ENCODE measurements at places on chromosomes 6 and 20.

DNA sequence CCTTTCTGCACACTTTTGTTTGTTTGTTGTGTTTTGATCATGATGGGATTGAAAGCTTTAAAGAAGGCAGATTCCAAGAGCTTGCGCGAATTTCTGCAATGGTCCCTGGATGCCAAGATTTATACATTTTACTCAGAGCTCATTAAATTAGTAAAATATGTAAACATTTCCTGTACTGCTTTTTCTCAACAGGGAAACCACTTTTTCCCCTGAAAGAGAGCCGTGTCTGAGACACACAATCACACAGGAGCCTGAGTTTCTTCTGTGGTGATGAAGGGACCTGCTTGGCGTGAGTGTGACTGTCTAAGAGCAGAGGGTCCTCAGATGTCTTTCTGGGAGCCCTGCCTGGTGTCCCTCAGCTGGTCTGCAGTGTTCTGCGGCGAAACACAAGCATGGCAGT is 12.1 kb upstream of the TAGAP start:
- DNase-seq, result no peak

DNA sequence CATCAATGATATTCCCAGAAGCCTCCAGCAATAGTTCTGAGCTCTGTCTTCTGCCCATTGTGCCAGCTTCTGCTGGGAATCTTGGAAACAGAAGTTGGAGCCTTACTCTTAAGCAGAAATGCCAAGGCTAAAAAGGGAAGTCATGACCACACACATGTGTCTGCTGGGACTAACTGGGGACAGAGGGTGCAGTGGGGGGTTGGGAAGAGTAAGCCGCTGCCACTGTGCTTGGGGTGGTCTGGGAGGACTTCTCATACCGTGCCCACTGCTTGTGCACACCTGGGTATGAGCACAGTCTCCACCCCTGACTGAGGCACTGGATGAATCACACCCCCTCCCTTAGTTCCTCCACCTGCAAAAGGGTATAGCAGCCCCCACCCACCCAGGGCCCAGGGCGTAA is 90.7 kb downstream of the CDC5L start:
- no peak for DNase-seq

GRCh38 chr6:10528158-10528981 is 7.2 kb downstream of the GCNT2 start:
- DNase-seq, result no peak

DNA sequence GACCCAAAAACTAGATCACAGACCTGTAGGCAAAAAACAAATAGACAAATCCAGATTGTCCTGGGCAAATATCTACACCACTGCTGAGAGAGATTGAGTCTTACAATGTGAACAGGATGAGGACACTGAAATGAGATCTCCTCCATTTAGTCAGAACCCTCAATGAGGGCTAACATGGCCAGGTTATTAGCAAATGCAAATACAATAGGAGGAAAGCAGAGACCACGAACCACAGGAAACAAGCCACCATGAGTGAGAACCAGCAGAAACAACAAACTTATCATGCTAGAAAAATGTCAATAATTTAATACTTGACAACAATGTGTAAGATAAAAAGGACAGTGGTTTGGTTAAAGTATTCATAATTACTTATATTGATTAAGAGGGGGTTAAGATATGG is 162.8 kb downstream of the SYNE1 start:
- DNase-seq, result no peak

GRCh38 chr20:47521059-47521808 is 19.5 kb downstream of the NCOA3 start:
- no peak for DNase-seq

DNA sequence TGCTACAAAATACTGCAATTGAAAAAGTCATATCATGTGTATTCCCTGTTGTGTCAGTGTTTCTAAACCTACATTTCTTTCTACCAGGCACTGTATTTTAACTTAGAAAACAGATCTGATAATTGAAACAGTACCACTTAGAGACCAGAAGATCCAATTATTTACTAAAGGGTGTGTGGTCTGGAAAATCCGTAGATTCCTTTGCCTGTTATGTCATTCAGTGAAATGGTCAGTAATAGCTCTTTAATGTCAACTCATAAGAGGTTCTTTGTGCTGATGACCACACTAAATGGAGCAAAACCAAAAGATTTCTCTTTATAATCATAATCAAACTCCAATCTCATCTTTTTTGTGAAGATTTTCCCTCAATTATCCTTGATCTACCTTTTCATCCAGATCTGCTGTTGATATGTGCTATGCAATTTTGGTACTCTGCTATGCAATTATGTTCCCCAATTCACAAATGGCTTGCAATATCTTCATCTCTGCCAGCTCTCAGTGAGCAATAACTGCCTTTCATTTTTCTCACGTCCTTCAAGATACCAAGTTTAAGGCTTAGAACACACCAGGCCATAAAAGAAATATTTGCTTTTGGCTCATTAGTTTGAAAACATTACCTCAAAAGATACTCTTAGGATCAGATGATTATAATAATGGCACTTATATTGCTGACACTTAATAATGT is 165.5 kb downstream of the MOXD1 start:
- no peak for DNase-seq

- no peak for DNase-seq
These were observed 295.4 kb downstream of the ZNF217 start for GRCh38 chr20:53298260-53298659.

- DNase-seq, result no peak
These were observed 293.0 kb downstream of the PHF3 start for GRCh38 chr6:63928613-63929012.

DNA sequence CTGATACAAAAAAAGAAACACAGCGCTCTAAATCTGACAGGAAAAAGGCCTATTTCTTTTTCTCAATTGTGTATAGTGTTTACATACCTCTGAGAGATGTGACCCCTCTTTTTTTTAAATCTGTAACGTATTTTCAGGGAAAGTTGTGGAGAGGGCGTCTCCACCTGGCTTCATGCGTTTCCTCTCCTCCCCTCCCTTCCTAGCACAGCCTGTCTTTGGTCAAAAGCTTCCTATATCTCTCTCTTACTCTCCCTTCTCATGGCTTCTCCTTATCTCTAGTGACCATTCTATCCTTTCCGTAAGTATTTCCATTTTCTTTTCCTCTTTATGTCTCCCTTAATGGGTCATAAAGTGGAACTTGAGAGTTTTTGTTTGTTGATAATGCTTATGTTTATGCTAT is 458.9 kb downstream of the HACE1 start:
- no peak for DNase-seq

DNA sequence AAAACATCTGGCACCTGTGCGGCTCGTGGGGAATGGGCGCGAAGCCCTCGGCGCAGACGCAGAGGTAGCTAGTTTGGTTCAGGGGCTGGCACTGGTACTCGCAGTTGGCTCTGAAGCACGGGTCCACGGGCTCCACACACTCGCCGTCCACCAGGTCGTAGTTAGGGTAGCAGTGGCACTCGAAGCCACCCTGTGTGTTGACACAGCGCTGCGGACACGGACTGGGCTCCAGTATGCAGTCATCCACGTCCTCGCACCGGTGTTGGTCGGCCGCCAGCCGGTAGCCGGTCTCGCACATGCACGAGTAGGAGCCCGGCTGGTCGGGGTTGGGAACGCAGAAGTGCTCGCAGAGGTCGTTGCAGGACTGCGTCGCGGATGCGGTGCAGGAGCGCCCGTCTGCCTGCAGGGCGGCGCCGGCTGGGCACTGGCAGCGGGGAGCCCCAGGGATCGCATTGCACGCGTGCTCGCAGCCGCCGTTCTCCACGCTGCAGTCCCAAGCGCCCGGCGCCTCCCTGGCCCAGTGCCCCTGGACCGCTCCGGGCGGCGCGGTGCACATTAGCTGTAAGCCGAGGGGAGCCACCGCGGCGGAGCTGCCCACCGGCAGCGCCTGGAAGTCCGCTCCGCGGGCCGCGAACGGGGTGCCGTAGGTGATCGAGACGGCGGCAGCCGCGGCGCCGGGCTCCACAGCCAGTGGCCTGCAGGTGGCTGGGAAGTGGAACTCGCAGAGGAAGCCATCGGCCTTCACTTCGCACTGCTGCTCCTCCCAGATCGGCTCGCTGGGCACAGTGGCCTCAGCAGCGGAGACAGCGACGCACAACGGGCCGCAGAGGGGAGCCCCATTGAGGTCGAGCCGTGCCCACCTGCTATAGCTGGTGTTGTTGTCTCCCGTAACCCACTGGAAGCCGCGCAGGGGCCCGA is 930 bp downstream of the THBD start:
- DNase-seq, result no peak

DNA sequence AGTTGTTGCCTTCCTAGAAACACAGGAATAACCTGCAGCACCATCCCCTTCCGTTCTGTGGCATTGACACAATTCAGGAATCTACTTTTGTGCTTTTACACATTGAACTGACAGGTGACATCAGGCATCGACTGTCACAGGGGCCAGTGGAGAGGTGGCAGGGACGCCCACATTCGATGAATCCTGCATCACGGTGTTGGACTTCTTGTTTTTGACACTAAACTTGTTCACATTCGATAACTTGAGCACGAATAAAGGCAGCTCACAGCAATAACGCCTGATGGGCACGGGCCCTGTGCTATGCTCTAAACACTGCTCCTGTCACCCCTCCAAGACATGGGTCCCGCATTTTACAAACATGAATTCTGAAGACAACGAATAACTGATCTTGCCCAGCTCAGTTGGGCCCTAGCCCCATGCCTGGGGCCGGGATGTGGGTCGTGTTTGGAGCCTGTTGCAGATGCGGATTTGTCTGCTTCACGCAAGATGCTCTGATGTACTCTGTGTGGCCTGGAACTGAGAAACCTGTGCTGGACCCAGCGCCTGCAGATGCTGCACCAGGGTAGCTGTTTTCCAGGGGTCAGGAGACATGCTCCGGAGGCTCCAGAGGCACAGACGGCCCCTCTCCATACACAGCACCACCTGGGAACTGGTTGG is 75.7 kb downstream of the TTLL2 start:
- no peak for DNase-seq

DNA sequence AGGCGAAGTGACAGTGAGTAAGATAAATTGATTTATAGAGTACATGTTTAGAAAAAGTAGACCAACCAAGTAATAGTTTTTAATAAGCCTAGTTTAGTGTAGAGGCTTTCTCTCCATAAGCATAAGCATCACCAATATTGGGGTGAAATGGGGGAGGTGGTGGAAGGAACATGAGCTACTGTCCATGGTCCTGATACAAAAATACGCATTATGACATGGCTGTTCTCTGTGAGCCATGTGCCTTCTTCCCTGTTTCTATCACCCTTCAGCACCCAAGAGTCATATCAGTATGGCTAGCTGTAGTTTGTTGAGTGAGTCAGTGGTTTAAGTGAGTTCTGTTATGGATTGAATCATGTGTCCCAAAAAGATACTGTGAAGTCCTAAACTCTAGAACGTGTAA is 150.8 kb downstream of the EDN1 start:
- no peak for DNase-seq

- DNase-seq, result peak; percentile 93
These were observed 2.7 kb upstream of the C6orf62 start for GRCh38 chr6:24721461-24722215.

- DNase-seq, result no peak
These were observed 17.6 kb downstream of the HDAC2 start for GRCh38 chr6:113953346-113953745.

DNA sequence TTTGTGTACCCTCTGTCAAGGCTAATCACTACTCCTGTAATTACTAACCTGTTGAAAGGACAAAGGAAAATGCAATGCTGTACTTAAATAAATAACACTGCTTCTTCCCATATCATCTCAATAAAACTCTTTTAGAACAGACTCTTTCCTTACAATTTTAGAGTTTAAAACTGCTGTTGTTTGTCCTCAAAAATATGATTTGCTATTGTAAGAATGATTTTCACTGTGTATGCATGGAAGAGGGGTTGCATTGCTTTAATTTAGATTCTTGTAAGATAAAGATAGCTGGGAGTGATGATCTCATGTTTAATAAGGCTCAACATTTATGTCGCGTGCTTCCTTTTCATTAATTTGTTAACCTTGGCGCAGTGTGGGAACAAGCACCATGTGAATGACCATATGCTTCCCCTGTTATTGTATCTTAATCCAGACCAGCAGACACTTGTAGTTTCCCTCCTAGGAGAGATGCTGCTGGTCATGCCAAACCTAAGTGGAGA is 89.8 kb upstream of the ATXN1 start:
- DNase-seq, result no peak

GRCh38 chr6:121523628-121524027 is 88.2 kb downstream of the GJA1 start:
- no peak for DNase-seq

- no peak for DNase-seq
These were observed 153.7 kb upstream of the RIPOR2 start for GRCh38 chr6:25089442-25089841.

GRCh38 chr6:47132724-47133123 is 90.6 kb upstream of the ADGRF1 start:
- DNase-seq, result no peak

DNA sequence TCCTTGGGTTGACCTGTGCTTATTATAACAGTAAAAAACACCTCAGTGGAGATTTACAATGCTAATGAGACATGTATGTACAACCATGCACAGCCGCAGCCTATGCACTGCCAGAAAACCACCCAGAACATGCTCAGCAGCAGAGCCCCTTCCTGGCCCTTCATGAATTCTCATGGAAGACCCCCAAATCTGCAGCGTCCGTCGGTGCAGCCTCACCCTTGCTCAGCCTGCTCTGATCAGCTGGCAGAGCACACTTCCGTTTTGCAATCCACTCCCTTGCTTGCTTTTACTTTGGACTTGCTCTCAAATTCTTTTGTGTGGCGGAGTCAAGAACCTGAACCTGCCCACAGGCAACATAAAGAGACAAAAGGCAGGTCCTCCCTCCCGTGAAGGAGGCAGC is 378.2 kb upstream of the SULF2 start:
- DNase-seq, result no peak

DNA sequence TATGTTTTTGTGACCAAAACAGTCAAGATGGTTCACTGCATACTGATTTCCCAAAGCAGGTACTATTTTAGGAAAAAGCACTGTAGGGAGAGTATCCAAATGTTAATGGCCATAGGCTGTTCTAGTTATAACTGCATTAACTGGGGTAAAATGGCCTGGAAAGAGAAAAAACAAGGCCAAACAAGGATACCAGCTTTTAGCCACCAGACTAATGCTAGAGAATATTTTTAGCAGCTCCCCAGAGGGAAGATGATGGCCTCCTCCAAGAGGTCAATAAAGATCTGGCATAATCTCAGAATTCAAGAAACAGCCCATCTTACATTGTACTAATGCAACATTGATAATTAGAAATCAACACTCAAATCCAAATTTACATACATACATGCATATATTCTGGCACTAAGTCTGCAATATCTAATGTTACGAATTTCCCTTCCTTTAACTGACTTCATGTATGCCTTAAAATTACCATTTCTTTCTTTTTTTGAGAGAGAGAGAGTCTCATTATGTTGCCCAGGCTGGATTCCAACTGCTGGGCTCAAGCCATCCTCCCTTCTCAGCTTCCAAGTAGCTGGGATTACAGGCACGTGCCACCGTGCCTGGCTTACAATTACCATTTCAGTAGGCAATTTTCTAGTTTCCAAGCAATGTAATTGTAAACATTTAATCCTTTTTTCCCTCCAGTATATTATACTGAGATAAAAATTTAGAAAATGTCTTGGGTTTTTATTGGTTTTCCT is 9.3 kb downstream of the COX7A2 start:
- DNase-seq, result peak; percentile 33

All from substantia nigra (tissue), 51 donors.